Activated CD8-positive, alpha-beta memory T cell treated with anti-CD3 and anti-CD28 coated beads for 36 hours (primary cell): ENCODE measurements at places on chromosomes 6 and 20. TPM values are rescaled to one million over a fixed set of nuclear protein-coding genes. Genes with fewer than 3 reads are reported as not detected.

Gene SLC35F1
- not detected for total RNA-seq

Gene SLC17A3
- not detected for total RNA-seq

Gene DYNLT2
- 2.1 TPM for total RNA-seq

Gene PGC
- total RNA-seq: not detected

Gene MLN
- total RNA-seq: not detected

Gene RALY
- 145 TPM for total RNA-seq

Gene MAP1LC3A
- total RNA-seq: 1.8 TPM

Gene SIRPD
- not detected for total RNA-seq

Gene HSPA12B
- total RNA-seq: not detected

Gene SOX18
- total RNA-seq: not detected

Gene MYCT1
- total RNA-seq: not detected

Gene GJA10
- total RNA-seq: not detected

Gene ABCF1
- 128 TPM for total RNA-seq

Gene IL17A
- 0.78 TPM for total RNA-seq

Gene DHX35
- total RNA-seq: 19.5 TPM

Gene PHIP
- 24.5 TPM for total RNA-seq

Gene GPR63
- 1.9 TPM for total RNA-seq

Gene ECT2L
- not detected for total RNA-seq

Gene RNF144B
- total RNA-seq: 0.61 TPM

Gene BTBD3
- 1.4 TPM for total RNA-seq

Gene RPRD1B
- 38.8 TPM for total RNA-seq

Gene FAM162B
- total RNA-seq: not detected

Gene SLC17A1
- total RNA-seq: not detected

Gene KATNA1
- total RNA-seq: 20.6 TPM

Gene CRISP2
- not detected for total RNA-seq

Gene GSTA3
- not detected for total RNA-seq

Gene PRR18
- 0.15 TPM for total RNA-seq

Gene MUC22
- total RNA-seq: not detected

Gene BHLHE23
- not detected for total RNA-seq

Gene OXT
- not detected for total RNA-seq

Gene C20orf204
- total RNA-seq: 2.6 TPM

Gene ENTPD6
- 45.3 TPM for total RNA-seq

Gene TGM3
- not detected for total RNA-seq

Gene DPPA5
- not detected for total RNA-seq

Gene TRIM40
- not detected for total RNA-seq

Gene DDX43
- total RNA-seq: 0.65 TPM

Gene MED20
- 17.5 TPM for total RNA-seq

Gene KHDC1L
- total RNA-seq: not detected

Gene MRPS18A
- 60.7 TPM for total RNA-seq

Gene RREB1
- total RNA-seq: 18.3 TPM

Gene SCAF8
- total RNA-seq: 33.0 TPM

Gene ADGB
- total RNA-seq: 0.52 TPM

Gene SYCP2
- 4.4 TPM for total RNA-seq

Gene FAM83C
- not detected for total RNA-seq

Gene PTPRK
- 9.1 TPM for total RNA-seq

Gene VSTM2L
- total RNA-seq: not detected

Gene ARG1
- total RNA-seq: not detected

Gene CBFA2T2
- 7.4 TPM for total RNA-seq
